Femur (tissue), 1 donor: ENCODE measurements at places on chromosomes 12 and 14.

- DNase-seq, result peak; percentile 27
These were observed 43.4 kb upstream of the CFAP54 start for GRCh38 chr12:96445691-96446583.

GRCh38 chr14:30064454-30064853 is 136.8 kb upstream of the PRKD1 start:
- no peak for DNase-seq

DNA sequence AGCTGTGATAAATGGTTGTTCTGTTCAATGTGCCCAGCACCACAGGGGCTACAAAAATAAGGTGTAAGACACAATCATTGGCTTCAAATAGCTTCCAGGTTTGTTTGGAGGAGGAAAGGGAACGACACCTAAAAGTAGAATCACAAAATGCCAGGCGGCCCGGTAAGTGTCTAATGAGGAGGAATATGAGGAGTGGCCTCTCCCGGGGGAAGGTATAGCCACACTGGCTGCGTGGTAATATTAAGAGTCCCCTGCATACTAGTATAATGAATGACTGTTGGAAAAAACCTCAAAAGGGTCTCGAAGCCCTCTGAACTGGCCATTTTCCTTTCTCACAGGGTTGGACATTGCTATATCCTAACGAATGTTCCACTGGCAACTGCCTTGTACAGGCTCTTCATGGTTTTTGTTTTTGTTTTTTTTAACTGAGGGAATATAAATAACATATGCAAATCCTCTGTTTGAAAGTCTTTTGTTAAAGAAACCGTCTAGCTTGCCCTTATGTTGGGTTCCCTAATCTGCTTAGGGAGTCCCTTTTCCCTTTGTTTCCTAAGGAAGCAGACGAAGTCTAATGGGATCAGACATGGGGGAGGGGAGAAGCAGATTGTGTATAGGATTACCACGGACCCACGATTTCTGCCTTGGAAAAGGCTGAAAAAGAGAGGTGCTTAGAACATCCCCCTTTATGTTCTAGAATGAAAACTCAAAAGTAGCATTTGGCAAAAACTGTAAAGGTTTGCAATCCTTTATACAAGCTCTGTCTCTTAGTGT is 4.2 kb downstream of the CCDC60 start:
- no peak for DNase-seq

- DNase-seq, result no peak
These were observed 99.2 kb downstream of the EML1 start for GRCh38 chr14:99892406-99892805.

DNA sequence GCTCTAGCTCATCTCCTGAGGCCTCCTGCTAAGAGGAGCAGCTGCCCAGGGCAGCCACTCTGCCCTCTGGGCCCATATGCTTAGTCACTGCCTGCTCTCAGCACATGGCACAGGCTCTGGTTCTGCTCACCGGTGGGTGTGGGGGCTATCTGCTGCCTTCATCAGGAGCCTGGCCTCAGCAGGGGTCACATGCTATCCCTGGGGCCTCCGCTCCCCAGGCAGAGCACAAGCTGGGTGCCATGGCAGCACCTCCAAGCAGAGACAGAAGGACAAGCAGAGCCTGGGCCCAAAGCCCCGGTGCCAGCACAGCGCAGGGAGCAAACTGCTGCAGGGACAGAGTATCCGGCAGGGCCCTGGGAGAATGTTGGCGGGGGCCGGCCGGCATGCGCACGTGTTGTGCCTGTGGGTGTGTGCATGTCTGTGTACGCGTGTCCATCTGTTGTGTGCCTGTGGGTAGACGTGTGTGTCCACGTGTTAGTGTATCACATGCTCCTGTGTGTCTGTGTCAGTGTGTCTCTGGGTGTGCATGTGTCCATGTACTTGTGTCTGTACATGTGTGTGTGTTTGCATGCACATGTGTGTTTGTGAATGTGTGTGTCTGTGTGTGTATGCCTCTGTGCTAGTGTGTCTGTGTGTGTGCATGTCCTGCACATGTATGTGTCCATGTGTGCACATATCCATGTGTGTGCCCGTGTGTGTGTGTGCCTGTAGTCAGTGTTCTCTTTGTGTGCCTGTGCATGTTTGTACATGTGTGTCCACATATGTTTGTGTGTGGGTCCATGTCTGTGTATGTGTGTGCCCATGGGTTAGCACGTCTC is 326.9 kb downstream of the TMEM121 start:
- DNase-seq, result no peak

DNA sequence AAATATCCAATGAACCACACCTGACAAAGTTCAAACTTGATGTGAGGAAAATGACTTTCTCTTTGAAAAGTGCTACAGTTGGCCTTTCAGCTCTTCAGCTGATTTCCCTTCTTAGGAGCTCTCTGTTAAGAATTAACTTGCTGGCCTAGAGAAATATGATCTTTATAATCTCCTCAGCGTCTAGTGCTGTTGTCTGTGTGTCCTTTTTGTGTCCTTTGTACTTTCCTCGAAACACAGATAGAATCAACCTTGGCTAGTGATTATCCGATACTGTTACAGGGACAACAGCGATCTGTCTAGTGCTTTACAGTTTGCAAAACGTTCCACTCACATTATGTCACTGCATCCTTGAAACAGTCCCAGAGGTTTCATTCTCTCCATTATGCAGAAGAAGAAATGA is 162.8 kb upstream of the RMST start:
- no peak for DNase-seq

DNA sequence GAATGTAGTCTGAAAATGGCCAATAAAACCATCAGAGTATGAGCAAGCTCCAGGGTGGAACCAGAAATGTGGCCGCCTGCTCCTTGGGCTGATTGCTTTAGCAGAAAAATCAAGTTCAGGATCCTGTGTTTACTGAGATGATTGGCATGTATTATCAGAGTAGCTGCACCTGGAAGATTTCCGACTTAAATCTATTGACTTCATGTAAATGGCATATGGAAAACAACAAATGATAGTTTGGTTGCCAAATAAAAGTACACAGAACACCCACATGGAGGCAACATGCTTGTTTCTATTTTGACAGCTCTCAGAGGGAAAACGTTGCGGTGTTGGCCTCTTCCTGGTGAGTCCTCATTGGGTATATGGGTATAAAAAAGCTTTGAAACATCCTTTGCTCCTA is 31.3 kb downstream of the SOCS2 start:
- no peak for DNase-seq

GRCh38 chr14:61399365-61399764 is 78.0 kb downstream of the PRKCH start:
- DNase-seq, result no peak

DNA sequence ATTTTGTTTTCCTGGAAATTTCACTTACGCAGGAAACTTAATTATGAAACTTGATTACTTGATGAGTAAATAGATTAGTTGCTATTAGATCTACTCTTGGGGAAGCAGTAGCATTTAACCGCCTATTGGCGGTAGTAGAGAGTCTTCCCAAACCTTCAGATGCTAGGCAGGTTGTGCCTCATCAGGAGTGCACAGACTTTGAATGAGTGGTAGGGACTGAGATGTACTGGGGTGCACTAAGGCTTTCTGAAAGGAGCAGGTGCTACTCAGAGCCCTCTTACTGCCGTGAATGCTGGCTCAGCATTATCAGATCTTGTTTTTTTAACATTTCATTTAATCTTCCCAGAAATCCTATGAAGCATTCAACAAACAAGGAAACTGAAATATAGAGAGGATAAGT is 7.7 kb downstream of the GATC start:
- no peak for DNase-seq

DNA sequence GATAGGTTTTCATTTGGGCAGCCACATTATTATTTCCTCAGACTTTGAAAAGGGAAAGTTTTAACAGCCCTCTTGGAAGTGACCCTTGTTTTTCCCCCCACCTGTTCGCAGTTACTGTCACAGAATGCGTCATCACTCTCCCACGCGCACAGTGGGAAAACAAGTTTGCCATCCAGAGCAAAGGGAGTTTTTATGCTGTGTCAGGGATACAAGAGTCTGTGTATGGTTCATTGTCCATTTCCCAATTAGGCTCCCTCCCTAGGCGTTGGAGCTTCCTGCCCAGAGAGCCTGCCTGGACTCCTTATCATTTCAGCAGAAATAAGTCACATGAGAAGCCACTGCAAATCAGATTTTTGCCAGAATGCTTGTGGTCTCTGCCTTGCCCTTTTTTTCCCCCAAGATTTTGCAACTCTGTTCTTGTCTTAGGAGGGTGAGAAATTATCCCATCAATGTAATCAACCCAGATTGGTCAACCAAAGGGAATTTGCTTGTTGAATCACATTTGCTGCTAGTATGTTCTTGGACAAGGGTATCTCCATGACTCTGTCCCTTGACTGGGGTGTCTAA is 104.1 kb downstream of the IGF1 start:
- peak; percentile 25 for DNase-seq

DNA sequence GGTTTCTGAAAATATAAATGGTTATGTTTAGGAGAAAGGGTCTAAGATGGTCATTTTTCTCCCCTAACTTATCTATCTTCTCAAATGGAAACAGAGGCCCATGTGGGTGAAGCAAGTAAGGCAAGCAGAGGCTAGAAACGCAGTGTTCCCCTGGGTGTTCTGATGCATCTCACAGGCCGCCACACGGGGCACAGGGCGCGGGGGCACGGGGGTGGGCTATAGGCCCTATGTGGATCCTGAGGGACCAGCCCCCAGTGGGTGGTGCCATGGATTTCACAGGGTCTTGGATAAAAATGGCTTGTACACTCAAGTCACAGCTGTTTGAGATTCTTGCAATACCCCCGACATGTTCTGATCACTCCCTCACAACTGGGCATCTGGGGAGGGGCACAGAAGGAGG is 17.7 kb downstream of the ACTN1 start:
- no peak for DNase-seq

DNA sequence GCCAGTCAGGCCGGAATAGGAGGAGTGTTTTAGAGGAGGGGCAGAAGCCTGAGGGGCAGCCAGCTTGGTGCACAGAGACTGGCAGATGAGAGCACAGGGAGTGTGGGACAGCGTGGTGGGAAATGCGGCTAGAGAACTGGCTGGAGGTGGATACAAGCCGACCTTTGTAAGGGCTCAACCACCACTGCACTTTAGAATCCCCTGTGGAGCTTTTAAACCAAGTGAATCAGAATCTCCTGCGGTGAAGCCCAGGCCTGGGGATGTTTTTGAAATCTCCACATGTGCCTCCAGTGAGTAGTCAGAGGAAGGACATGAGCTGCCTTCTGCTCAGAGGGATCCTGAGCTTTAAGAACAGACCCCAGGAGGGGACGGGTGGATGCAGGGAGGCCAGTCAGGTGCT is 10.9 kb upstream of the PCED1B start:
- no peak for DNase-seq

DNA sequence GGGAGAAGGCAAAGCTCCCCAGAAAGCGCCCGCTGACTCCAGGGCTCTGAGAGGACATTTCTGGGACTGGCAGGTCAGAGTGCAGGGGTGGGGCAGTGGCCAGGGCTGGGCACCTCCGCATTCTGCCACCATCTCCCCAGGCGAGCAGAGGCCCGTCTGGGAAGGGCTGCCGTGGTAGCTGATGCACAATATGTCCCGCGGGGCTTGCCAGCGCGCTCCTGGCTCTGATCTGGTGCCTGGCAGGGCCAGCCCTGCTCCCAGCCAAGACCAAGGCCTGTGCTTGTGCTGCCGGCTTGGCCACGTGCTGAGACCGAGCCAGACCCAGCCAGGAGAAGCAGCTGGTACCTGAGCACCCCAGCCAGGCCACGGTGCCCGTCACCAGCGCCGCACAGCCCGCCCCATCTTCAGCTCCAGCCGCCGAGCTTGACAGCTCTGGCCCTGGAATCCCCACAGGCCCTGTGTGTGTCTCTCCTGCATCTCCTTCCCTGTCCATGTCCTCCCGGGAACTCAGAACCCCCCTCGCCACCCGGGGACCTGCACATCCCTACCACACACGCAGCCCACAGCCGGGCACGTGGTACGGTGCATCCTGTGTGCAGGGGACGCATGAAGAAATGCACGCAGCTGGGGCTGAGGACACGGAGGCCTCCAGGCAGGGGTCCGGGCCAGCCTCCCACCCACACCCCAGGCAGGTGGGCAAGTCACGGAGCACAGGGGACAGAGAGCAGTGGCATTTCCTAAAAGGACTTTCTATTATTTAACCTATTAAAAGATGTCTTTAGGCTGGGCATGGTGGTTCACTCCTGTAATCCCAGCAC is 68.6 kb upstream of the C14orf180 start:
- DNase-seq, result no peak

GRCh38 chr12:39581592-39581991 is 38.0 kb downstream of the ABCD2 start:
- no peak for DNase-seq

DNA sequence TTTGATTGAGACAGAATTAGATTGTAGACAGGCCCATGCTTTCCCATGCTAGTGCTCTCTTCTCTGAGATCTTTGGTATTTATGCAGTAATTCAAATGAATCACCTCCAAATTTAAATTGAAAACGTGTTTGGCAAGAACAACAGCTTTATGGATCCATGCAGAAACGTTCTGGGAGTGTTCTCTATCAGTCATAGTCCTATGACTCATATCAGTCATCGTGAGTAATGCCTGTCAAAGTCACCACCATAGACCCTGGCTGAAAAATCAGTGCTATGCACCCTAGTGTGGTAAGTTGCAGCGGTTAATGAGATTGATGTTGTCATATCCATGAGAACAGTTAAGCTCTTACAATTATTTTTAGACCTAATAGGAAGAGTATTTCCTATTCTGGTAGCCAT is 90.1 kb upstream of the FOXG1 start:
- no peak for DNase-seq

- DNase-seq, result no peak
These were observed 41.5 kb downstream of the BCL11B start for GRCh38 chr14:99230208-99231151.

DNA sequence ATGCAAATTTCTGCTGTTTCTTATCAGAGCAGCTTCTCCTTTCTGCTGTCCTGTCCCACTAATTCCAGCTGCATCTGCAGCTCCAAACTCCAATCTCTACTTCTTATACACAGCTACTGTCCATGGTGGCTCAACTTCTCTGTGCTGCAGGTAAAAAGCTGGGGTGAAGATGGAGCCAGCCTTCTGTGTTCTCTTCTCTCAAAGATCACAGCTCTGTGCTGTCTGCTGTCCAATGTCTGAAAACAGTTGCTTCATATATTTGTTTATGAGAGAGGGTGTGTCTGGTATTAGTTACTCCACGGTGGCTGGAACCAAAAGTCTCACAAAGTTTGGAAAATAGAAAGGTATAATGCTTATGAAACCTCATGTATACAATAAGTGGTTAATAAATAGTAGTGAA is 445.8 kb upstream of the TBX3 start:
- DNase-seq, result no peak

GRCh38 chr12:68835333-68835908 is 27.4 kb downstream of the MDM2 start:
- DNase-seq, result no peak

DNA sequence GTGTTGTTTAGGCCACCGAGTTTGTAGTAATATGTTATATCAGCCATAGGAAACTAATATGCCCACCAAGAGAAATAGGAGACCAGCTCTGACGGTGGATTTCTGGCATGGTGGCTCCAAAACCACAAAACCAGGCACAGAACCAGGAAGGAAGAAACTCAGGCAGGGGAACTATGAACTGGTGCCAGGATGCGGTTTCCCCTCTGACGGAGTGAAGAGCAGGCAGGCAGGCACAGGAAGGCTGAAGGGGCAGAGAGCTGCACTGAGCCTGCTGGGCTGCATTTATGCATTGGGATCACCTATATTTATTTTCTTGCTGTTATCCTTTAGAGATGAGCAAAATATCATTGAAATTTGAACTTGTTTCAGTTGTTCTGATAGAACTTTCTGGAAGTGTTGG is 479.4 kb downstream of the VRK1 start:
- no peak for DNase-seq
